ENCODE measurements at places on chromosomes 4 and X.
A peak's percentile ranks its signal among the peaks of the same experiment; 100 is the strongest.

DNA sequence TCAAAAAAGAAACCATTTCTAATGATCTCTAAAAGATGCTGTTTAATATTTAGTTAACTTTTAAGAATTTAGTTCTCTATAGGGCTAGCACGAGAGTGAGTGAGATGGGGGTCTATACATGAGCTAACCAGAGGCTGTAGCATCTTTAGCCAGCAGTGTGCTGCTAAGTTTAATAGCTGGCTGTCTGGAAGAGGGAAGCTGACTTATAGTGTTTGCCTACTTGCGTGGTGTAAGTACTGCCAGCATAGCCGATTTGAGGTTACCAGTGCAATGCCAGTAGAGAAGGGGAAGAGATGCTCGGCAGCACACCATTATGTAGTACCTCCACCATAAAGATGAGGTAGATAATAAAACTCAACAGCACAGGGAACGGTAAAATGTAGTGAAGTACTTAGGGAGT, 47.1 kb upstream of the TMEM131L start:
- no peak for DNase-seq

- no peak for DNase-seq
These were observed 97.2 kb upstream of the STS start for GRCh38 chrX:7050271-7050670.

GRCh38 chr4:108371282-108371681, 202.6 kb upstream of the LEF1 start:
- DNase-seq = peak; percentile 17

DNA sequence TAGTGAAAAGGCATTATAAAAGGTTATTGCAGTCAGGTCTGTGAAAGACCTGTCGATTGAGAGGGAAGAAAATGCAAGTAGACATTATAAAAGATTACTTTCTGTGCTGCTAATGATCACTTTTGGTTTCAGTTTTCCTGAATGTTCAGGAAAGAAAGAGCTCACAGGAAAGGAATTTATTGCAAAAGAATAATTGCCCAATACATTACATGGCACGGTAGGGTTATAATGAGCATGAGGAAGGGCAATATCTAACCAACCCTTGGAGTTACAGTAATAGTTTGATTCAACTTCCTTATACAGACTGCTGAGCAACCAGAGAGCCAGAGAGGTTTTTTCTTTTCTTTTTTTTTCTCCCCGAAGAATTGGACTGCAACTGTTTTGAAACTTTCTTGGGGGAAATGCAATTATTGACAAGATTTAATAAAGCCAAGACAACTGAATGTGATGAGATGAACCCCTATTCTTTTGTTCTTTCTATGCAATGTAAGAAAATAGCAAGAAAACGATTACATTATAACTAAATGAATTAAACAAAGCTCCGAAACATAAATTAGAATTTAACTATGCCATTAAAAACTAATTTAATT, 247.0 kb downstream of the C4orf33 start:
- peak; percentile 33 for DNase-seq

- no peak for DNase-seq
These were observed 85.1 kb upstream of the CTSO start for GRCh38 chr4:156038772-156039171.

DNA sequence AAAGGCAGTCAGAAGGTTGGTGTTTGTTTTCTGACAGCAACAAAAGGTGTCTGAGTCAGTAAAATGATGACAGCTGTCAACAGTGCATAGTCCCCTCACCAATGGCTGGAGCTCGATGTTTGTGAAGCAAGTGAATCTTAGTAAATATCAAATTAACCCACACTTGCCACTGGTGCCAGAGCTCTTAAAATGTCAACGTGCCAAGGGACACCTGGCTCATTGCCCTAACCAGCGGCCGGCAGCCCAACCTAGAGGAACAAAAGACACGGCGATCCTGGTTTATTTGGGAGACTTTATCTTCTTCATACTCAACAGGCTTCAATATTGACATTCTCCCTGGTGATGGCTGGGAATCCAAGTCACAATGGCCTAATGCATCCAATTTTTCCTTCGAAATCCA, 143.4 kb downstream of the CPEB2 start:
- no peak for DNase-seq

GRCh38 chr4:38526412-38526811, 137.6 kb upstream of the KLF3 start:
- DNase-seq = no peak

DNA sequence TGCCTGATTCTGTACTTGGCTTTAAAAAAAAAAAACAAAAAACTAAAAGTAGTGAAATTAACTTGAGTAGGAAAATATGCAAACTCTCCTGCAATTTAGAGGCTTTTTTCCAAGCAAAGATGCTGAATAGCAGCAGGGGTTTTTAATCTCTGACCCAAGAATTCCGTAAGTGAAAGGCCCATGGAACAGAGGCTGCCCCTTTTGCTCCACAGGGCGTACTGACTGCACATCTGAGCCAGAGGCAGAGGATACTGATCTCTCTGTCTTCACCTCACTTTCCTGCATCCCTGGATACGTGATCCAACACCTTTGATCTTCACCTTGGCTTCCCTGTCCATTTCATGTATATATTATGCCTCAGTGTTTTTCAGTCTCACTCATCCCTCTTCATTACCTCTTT, 3.9 kb downstream of the FAM149A start:
- DNase-seq = no peak

GRCh38 chr4:28469886-28470285, 1609.2 kb downstream of the STIM2 start:
- peak; percentile 29 for DNase-seq

- no peak for DNase-seq
These were observed 46.2 kb upstream of the TRPC3 start for GRCh38 chr4:121998024-121998423.

DNA sequence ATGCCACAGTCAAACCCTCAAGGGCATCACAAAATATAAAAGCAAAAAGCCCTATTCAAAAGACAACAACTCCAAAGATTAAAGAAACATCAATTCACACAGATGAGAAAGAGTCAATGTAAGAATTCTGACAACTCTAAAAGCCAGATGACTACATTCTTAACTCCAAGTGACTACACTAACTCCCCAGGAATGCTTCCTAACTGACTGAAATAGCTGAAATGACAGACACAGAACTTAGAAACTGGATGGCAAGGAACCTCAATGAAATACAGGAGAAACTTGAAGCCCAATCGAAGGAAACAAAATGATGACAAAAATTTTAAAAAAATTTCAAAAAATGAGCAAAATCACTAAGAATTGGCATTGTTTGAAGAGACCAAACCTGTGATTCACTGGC, 1047.6 kb upstream of the PCDH10 start:
- DNase-seq = no peak

- no peak for DNase-seq
These were observed 22.9 kb upstream of the PDLIM5 start for GRCh38 chr4:94428884-94429283.

- no peak for DNase-seq
These were observed 302.3 kb downstream of the DCHS2 start for GRCh38 chr4:154189346-154189745.
